ENCODE measurements at places on chromosomes 4 and X.

GRCh38 chr4:127120441-127121090 lies 512.2 kb upstream of the INTU start:
- H3K4me3 ChIP-seq, result no peak overlapping the region
- H3K36me3 ChIP-seq, result no peaks in the 10 kb centered on the region
- DNase-seq, result no peak
- no peak overlapping the region for H3K27ac ChIP-seq
- H3K4me1 ChIP-seq, result no peaks in the 10 kb centered on the region
- H3K27me3 ChIP-seq, result no peaks in the 10 kb centered on the region

DNA sequence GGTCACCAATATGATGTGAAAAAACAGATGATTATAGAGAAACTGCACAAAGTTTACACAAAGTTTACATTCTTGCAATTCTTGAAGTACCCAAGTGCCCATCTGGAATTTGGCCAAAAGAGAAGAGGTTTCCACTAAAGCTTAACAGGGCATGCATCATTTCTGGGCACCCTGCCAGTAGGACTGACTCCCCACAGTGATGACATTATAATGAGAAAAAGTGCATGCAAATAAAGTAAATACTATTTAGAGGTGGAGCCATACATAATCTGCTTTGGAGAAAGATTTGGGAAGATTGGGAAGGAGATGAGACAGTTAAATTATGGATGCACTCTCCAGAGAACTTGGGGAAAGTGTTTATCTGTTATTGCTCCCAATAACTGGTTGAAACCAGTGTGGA lies 93.7 kb upstream of the TRPC3 start:
- no peak overlapping the region for H3K4me3 ChIP-seq
- no peak overlapping the region for H3K27ac ChIP-seq
- H3K27me3 ChIP-seq, result no peaks in the 10 kb centered on the region
- peaks cover 7% of the 10 kb centered on the region for H3K4me1 ChIP-seq

DNA sequence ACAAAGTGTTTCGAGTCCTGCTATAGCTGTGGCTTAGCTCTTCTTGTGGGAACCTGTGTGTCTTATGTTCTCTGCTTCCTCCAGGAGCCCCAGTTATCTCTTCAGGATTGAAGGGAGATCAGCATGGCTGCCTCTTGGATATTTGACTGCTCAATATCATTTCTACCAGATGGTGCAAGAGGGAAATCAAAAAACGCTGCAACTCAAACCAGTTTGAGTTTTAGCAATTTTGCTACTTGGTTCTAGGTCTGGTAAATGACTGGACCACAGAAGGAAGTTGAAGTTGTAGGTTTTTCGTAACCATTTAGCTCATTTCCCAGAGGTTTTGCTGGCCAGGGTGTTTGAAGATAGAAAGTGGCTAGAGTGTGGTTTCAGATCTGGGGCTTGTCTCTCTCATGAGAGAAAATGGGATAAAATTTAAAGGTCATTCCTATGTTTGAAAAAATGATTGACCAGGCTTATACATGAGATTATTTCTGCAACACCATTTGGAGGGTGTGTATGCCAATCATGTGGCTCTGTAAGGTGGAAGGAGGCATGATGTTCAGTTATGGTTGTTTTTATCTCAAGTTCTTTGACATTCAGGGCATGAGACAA lies 210.4 kb downstream of the SPRY1 start:
- no peaks in the 10 kb centered on the region for H3K27me3 ChIP-seq
- H3K4me1 ChIP-seq, result peaks cover 16% of the 10 kb centered on the region
- no peak overlapping the region for H3K4me3 ChIP-seq
- H3K27ac ChIP-seq, result peak overlapping the region; percentile 36

DNA sequence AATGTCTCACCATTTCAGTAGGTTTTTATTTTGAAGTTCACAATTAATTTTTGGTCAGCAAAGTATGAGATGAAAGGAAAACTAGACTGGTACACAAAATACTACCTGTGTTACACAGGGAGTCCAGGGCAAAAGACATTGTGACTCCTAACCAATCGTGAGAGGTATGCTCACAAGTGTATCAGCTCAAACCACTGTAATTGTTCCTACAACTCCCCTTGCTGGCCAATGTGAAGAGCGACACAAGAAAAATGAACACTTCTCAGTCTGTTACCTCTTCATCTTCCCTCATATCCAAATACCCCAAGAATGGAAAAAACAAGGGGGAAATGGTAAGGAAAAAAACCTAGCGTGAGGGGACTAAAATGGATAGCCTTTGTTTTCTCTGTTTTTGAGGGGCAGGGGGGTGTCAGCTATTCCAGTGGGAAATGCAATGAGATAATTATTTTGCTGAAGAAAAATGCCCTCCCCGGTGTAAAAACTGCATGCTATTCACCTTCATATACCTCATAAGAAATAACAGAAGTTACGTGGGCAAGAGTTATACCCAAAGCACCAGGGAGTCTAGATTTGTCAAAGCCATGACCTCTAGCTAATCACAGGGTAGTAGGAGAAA lies 30.6 kb upstream of the NSUN7 start:
- H3K4me3 ChIP-seq, result no peak overlapping the region
- H3K4me1 ChIP-seq, result peaks cover 8% of the 10 kb centered on the region
- H3K36me3 ChIP-seq, result no peaks in the 10 kb centered on the region
- H3K27ac ChIP-seq, result no peak overlapping the region

- H3K36me3 ChIP-seq, result peaks cover 89% of the 10 kb centered on the region
- H3K27ac ChIP-seq, result no peak overlapping the region
- H3K4me1 ChIP-seq, result peaks cover 6% of the 10 kb centered on the region
- no peaks in the 10 kb centered on the region for H3K27me3 ChIP-seq
Observed at GRCh38 chrX:149495573-149496071, 9.5 kb downstream of the IDS start.

DNA sequence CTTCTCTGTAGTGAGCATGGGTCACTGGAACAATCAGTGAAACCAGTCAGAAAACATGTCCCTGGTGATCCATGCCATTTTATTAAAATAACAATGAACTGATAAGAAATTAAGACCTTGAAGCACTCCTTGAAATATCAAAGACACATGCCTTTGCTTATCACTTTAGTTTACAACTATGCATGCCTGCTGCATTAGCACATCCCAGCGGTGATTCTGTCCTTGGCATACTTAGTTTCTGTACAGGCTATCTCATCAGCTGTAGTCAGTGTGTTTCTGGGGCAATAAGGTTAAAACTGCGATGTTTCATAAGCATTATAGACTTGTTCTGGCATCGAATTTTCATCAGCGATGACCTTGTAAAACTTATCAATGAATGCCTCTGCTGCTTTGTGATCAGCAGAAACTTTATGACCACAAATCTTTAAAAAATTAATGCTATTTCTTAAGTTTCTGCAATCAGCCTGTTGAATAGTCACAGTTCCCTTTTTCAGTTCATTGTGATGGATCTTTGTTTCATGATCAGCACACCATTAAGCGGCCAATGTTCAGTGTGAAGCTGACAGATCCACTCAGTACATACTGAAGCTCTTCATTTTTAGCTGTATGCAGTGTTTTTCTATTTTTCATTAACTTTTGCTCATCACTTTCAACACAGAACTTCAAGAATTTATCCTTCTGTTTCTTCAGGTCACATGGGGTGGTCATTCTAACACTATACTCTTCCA lies 150.5 kb downstream of the RNF150 start:
- H3K4me1 ChIP-seq, result no peaks in the 10 kb centered on the region
- H3K27ac ChIP-seq, result no peak overlapping the region
- DNase-seq, result no peak
- H3K36me3 ChIP-seq, result no peaks in the 10 kb centered on the region

GRCh38 chrX:12885508-12885907 lies 18.6 kb downstream of the TLR7 start:
- H3K4me3 ChIP-seq, result no peak overlapping the region
- no peak for DNase-seq
- peaks cover 3% of the 10 kb centered on the region for H3K4me1 ChIP-seq
- H3K27me3 ChIP-seq, result no peaks in the 10 kb centered on the region

DNA sequence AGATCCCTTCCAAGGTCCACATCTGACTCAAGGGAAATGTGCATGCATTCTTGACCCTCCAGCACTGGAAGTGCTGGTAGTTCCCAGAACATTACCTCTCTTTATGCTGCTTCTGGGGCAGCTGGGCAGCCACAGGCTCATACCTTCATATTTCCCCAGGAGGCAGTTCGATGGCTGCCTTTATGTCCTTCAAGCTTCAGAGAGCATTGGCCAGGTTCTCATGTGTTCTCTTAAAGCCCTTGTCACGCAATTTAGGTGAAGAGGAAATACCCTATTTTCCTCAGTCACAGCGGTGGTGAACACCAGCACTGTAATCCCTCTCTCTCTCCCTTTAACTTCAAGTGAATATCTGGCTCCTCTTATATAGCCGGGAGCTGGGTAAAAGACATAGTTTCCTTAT lies 134.3 kb downstream of the MID1IP1 start:
- H3K27me3 ChIP-seq, result no peaks in the 10 kb centered on the region
- H3K4me1 ChIP-seq, result no peaks in the 10 kb centered on the region
- no peak for DNase-seq
- no peak overlapping the region for H3K4me3 ChIP-seq

GRCh38 chrX:14030174-14030530 lies 460 bp upstream of the GEMIN8 start:
- H3K36me3 ChIP-seq, result no peaks in the 10 kb centered on the region
- H3K27me3 ChIP-seq, result no peaks in the 10 kb centered on the region

- no peaks in the 10 kb centered on the region for H3K27me3 ChIP-seq
- H3K4me1 ChIP-seq, result peaks cover 18% of the 10 kb centered on the region
- no peak for DNase-seq
- H3K27ac ChIP-seq, result no peak overlapping the region
- no peaks in the 10 kb centered on the region for H3K36me3 ChIP-seq
Observed at GRCh38 chrX:39481621-39482020, 616.1 kb downstream of the BCOR start.

DNA sequence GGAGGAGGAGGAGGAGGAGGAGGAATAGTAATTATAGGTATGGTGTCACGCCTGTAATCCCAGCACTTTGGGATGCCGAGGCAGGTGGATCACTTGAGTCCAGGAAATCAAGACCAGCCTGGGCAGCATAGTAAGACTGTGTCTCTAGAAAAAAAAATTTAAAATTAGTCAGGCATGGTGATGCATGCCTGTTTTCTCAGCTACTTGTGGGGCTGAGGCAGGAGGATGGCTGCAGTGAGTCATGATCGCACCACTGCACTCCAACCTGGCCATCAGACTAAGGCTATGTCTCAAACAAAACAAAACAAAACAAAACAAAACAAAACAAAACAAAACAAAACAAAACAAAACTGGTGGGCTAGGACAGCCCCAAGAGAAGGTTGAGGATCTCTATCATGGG lies 3.0 kb downstream of the STARD8 start:
- no peaks in the 10 kb centered on the region for H3K36me3 ChIP-seq
- DNase-seq, result no peak
- H3K27me3 ChIP-seq, result no peaks in the 10 kb centered on the region

DNA sequence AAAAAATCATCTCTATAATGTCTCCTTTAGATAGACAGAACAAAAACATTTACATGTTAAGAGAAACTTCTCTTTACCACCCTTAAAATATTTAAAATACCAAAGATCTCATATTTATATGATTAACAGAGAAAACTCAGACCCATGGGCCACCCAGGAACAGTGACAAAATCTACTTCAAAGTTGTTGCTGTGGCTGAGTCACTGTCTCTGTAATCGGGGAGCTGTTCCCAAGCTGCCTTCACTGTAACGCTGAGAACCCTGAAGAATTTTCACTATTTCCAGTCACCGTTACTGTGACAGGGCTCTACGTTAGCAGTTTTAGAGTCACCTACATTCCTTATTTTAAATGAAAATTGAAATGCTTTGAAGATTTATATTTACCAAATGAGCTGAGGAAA lies 9.0 kb upstream of the DAPP1 start:
- no peaks in the 10 kb centered on the region for H3K4me1 ChIP-seq
- H3K27ac ChIP-seq, result no peak overlapping the region
- no peak overlapping the region for H3K4me3 ChIP-seq
- DNase-seq, result no peak

Data from natural killer cell (primary cell).